Fibroblast of pulmonary artery (primary cell): ENCODE measurements at places on chromosomes 16 and 17.

DNA sequence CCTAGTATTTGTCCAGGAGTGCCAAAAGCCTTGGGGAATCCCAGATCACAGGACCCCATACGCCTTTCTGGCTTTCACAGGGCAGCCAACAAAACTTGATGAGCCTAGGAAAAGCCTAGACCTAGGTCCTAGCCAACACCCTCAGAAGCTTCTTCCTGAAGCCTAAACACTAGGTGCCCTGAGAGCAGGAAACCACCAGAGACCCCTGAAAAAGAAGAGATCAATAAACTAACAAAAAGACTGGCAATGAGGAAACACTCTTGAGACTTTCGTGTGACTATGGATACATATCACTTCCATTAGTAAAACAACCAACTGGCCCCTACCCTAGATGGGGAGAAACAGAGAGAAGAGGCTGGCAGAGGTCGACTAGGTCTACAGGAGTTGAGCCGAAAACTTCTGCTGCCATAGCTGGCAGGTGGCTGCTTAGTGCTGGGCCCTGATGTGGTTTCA is 1.2 kb downstream of the ORMDL3 start:
- DNase-seq = no peak

DNA sequence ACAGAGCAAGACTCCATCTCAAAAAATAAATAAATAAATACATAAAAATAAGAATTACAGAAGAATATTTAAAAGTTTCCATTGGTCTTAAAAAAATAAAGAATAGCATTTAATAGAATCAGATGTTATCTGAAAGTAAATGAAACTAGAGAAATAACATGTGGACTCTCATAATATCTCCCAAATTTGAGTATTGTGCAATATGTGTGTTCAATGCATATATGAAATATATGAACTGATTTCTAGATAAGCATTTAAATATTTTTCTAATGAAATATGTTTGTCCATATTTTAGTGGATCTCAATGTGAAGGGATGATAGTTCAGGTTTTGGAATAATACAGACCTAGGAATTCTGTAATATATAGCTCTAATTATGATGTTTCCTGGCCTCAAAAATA is 265.9 kb upstream of the PMFBP1 start:
- no peak for DNase-seq

DNA sequence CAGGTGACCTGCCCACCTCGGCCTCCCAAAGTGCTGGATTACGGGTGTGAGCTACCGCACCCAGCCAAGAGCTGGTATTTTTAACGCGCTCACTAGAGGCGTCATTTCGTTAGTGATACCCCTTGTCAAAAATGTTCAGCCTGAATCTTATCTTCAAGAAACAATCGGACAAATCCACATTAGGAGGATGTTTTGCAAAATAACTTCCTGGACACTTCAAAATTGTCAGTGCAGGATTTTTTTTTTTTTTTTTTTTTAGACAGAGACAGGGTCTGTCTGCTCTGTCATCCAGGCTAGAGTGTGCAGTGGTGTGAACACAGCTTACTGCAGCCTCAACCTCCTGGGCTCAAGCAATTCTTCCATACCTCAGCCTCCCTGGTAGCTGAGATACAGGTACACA is 63.0 kb downstream of the RMI2 start:
- DNase-seq = no peak

GRCh38 chr16:54453871-54454270 is 167.3 kb upstream of the IRX3 start:
- no peak for DNase-seq

- DNase-seq = no peak
Measured at GRCh38 chr17:19978209-19978802, 678 bp upstream of the AKAP10 start.

GRCh38 chr16:1653023-1653422 is 25.1 kb upstream of the JPT2 start:
- DNase-seq = no peak

DNA sequence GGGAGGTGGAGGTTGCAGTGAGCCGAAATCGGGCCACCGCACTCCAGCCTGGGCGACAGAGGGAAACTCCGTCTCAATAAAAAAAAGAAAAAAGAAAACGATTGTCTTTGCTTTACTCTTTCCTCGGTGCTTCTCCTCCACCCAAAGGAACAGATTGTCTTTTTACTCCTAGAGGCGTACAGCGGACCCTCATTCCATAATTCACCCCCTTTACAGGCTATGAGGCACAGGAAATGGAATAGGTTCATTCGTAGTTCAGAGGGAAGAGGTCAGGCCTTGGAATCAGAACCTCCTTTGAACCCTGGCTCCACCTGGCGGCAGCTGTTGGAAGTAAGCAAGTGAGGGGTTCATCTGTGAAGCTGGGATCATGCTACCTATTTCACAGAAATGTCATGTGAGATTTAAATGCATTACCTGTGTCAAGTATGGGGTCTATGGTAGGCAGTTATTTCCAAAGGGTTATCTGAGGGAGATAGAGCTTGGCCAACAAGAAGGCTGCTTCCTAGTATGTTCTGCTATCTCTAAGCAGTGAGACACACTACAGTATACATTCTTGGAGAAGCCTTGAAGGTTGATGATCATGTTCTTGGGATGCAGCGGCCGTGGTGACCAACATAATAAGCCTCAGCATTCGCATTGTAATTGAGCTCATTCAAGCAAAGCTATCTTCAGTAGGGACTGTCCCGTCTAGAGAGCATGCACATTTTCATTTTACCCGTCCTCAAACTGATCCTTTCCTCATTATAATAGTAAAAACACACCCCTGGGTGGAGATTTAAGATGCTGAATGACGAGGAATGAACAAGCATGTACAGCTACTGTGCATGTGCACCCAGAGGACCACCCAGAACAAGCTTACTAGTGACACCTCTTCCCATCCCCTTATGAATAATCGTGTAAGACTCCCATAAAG is 18.7 kb upstream of the ZNF689 start:
- DNase-seq = peak; percentile 75

DNA sequence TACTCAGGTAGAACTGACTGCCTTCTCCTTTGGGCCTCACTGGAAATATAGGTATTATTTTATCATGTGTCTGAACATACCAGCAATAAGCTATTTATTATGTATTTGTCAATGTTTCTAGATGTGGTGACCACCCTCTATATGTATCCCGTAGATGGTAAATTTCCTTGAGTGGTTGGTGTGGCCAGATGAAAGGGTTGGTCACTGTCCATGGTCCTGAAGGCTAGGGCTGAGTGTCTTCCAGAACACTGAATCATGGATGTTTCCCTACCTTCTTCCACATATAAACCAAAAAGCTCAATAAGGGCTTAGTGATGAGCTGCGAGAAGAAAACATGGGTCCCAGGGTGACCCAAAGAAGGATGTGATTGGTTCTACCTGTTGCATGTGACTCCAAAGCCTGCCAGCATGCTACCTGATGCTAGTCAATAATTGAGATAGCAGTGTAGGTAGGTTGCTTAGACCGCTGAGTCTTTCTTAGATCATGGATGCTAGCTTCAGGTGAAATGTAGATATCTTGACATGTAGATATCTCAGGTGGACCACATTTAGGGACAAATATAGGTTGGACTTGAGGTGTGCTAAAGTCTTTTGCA is 150.3 kb downstream of the ASIC2 start:
- DNase-seq = peak; percentile 29

DNA sequence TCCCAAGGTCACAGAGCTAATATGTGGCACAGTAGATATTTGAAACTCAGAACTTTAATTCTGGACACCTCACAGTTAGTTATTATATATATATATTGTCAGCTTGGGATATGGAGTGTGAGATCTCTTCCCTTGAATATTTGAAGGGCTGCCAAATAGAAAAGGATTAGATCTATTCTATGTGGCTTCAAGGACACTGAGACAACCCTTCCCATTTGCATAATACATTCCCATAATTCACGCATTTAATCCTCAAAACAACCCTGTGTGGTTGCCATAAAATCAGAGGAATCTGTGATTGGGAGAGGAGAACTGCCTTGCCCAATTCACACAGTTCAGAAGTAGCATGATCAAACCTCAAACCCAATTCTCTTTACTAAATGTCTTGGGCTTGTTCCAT is 365.8 kb upstream of the DYNLRB2 start:
- DNase-seq = no peak

GRCh38 chr17:53909802-53910201 is 87.1 kb downstream of the KIF2B start:
- DNase-seq = no peak

- DNase-seq = no peak
Measured at GRCh38 chr16:78297066-78297666, 197.7 kb downstream of the WWOX start.

- DNase-seq = peak; percentile 51
Measured at GRCh38 chr16:14324581-14324980, 253.5 kb downstream of the MRTFB start.

- DNase-seq = peak; percentile 14
Measured at GRCh38 chr17:72517413-72518158, 396.8 kb downstream of the SOX9 start.

DNA sequence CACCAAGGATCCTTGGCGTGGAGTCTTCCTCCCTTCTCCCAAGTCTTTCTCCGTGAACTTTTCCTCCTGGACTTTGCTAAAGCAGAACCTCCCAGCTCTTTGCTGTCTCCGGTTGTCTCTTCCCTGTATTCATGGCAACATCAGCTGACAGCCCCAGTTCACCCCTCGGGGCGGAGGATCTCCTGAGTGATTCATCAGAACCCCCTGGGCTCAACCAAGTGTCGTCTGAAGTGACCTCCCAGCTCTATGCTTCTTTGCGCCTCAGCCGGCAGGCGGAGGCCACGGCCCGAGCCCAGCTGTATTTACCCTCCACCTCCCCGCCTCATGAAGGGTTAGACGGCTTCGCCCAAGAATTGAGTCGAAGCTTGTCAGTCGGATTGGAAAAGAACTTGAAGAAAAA is 943 bp downstream of the CNTROB start:
- DNase-seq = peak; percentile 49

DNA sequence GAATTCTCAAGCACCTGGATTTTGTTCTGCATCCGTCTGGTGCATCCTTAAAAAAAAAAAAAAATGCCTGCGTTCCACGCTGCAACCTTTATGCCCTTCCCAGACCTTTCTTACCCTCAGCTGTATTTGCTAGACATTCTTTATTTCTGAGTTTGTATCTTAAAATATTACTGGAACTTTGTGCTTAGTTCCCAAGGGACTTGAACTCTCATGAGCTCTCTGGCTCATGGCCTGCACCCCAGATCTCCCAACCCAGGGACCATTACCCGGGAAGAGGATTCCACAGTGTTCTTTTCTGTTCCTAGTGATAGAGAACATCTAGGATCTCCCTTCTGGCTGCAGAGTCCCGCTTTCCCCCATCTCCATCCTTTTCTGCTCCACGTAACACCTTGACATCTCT is 28.9 kb upstream of the CLEC18A start:
- no peak for DNase-seq

DNA sequence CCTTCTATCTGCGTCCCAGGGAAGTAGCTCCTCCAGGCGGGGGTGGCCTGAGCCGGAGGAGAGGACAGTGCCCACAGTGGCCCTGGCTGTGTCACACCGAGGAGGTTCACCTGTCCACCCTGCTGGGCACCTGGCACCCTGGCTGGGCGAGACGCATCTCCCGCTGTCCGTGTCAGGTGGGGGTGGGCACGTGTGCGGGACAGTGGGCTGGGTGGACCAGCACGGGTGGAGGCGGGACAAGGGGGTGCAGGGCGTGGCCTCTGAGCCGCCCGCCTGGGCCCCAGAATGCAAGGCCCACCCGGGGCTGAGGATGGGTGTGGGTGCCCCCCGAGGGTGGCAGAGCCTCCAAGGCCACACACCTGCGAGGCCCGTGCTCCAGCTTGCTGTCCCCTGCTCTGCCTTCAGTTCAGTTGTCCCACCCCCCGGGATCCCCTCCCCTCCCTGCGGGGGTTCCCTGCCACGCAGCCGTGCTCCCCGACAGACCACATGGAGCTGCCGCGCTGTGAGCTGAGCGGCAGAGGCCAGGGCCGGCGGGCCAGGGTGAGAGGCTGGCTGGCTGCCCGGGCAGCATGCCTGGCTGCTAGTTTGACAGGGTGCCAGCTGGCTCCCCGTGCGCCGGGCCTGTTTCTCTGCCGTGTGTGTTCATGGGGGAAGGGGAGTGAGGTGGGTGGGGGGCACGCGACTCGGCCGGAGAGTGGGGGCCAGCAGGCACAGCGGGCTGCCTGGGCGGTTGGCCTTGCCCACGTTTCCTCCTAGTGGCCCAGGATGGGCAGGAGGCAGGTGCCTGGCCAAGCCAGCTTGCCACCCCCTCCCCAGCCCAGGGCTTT is 33.9 kb downstream of the BAHCC1 start:
- peak; percentile 77 for DNase-seq

DNA sequence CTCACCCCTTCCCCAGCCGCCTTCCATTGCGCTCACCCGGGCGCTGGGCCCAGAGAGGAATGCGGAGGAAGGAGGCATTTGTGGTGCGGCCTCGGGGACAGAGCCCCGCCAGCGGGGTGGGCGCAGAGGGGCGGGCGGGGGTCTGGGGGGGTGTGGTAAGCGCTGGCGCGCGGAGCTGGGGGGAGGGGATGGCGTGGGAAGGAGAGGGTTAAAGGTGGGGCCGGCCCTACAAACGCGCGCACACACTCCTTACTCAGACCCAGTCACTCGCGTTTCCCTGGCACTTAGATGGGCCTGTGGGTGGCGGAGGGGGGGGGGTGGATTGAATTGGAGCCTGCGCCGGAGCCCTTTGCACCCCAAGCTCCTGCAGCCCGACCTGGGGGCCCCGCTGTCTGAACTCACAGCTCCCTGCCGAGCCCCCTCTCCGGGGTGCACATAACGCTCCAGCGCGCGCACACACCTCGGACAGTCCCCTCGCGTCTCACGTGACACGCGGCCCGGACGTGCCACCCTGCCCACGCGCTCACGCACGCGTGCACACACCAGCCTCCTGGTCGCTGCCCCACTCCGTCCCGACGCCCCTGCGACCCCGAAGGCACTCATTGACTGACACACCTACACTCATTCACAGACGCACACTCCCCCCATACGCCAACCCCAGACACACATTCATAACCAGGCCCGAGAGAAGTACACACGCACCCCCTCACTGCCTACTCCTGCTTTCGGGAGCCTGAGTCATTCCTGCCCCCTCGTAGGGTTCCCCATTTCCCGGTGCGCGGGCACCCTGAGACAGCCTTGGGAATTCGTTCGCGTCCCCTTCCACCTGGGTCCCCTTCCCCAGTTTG is 844 bp downstream of the TBKBP1 start:
- DNase-seq = peak; percentile 69
